ENCODE measurements at places on chromosomes 13 and 19. TPM values are rescaled to one million over a fixed set of nuclear protein-coding genes. Genes with fewer than 3 reads are reported as not detected.

CLEC17A gene
- 1.3 TPM for total RNA-seq

ZNF836 gene
- total RNA-seq = 9.9 TPM

CYP4F2 gene
- total RNA-seq = 19.8 TPM

SGCG gene
- not detected for total RNA-seq

CEACAM19 gene
- 4.4 TPM for total RNA-seq

LGALS4 gene
- 2,311 TPM for total RNA-seq

AP1M2 gene
- 85.3 TPM for total RNA-seq

ZNF90 gene
- 0.70 TPM for total RNA-seq

LENG9 gene
- 15.7 TPM for total RNA-seq

GDF15 gene
- total RNA-seq = 8.2 TPM

EFNA2 gene
- 34.1 TPM for total RNA-seq

CFAP97D2 gene
- total RNA-seq = not detected

PRR19 gene
- not detected for total RNA-seq

All from Peyer's patch (tissue), 4 donors.